ENCODE measurements at places on chromosomes 4 and X.

DNA sequence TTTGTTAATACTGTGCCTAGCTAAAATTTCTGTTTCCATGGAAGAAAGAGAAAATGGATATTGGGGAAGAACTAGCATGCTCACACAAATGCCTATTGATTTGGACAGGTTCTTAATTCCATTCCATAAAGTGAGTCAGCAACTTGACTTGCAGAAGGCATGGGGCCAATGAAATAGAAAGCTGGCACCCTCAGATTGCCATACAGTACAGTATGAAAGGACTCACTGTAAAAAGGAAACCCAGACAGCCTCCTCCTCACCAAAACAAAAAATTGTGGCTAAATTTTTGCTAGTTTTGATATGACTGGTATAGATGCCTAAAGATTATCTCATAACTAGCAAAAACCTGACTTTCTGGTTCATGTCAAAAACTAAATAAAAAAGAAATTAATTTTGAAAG, 11.2 kb upstream of the TAB3 start:
- no peak for DNase-seq

DNA sequence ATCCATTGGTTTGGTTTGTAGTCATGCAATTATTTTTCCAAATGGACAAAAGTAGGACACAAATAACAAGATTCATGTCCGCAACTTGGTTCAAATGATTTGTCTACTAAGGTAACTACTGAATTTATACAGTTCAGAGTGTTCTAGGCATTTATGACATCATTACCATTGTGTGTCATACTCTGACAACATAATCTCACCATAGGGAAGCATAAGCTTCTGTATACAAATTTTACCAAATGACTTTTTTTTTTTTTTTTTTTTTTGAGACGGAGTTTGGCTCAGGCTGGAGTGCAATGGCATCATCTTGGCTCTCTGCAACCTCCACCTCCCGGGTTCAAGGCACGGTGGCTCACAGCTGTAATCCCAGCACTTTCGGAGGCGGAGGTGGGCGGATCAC, at the start of gene CXorf66:
Gene CXorf66 (minus strand): TSS at position 101 of the 400 bp plus-strand sequence. CDS start 25 bp downstream, at position 76.
- no peak for DNase-seq

DNA sequence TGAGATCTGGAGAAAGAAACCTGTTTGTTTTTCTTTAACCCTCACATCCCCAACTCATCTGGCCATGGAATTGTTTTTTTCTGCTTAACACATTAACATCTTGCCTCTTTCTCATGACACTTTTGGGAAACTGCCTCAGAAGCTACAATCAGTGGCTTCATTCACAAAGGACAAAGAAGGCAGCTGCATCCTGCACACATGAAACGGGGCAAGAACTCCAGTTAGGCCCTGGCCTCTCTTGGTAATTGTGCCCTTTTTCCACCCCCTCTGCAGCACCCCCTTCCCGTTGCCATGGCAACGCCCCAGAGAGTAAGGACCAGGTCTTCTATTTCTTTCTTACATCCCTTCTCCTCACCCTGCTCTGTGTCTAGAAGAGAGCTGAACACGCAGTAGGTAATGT, 103.4 kb downstream of the PDGFRA start:
- no peak for DNase-seq

GRCh38 chrX:10230222-10230621, 73.4 kb downstream of the CLCN4 start:
- DNase-seq: no peak

DNA sequence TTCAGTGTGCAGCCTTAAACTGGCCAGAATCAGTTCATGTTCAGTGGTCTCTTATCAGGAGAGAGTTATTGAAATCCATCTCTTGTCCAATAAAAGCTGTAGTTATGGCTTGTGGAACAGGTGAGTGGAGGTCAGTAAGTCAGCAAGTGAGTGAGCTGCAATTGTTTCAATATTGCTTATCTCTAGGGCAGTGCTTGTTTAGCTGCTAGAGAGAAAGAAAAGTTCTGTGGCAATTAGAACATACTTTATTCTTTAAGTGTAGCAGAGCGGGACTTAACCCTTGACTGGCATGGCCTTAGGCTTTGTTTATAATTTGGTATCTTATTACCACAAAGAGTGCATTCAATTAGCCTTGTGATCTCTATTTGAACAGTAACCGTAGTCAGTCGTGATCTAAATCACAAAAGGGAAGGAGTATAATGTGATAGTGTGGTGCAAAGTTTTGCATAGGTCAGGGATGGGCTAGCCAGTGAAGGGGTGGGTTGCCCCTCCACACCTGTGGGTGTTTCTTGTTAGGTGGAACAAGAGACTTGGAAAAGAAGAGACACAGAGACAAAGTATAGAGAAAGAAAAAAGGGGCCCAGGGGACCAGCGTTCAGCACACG, 6.9 kb upstream of the ETDC start:
- no peak for DNase-seq

- no peak for DNase-seq
Observed at GRCh38 chrX:70455366-70456202, 10.9 kb downstream of the DLG3 start.

DNA sequence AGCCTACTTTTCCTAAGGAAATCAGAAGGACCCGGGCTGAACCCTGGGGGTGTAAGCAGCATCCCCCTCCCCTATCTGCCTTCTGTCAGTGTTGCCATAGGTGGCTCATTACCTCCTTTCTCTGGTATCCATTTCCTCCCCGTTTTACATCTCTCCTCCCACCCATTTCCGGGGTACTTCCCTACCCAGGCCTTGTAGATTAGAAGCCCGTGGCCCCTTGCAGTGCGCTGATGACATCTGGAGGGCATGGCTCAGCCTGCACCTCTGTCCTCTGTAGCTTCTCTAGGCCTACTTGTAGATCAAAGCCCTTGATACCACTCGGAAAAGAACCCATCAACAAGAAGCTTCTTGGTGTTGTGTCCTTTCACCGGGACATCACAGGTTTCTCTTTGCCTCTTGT, 71.8 kb downstream of the NBDY start:
- no peak for DNase-seq

GRCh38 chrX:134880866-134881265, 109.9 kb upstream of the SMIM10 start:
- peak; percentile 67 for DNase-seq

GRCh38 chr4:70895405-70895804, 6.8 kb upstream of the MOB1B start:
- peak; percentile 22 for DNase-seq

DNA sequence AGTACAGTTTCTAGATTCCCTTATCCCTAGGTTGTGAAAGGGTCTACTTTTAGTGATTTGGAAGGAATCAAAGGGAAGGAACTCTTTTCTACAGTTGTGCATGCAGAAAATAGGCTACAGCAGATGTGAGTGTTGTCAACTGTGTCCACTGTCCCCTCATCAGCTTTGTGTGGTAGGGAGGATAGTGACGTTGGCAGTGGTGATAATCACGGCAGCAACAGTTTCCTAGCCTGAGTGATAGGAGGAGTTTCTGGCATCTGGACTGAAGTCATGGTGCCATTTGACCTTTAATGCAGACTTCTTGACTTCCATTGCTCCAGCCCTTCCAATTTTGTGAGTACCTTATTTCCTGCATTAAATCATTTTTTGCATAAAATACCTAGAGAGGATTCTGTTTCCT, 39.3 kb downstream of the SRPX start:
- DNase-seq: no peak

DNA sequence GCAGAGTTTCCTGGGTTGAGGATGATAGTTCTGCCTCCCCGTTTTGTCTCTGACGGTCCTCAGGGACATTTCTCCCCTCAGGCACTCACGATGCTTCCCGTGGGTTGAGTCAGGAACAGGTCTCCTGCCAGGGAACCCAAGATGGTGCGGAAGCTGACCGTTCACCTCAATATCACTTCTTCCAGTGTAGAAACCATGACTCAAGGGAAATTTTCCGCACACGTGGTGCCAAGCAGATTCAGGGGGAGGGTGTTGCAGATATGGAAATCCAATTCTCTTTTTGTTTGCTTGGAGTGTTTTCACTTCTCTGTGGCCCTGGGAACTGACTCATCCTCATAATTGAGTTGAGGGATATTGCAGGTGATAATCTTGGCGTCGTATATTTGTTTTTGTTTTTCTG, 46.7 kb downstream of the CXorf49B start:
- DNase-seq: peak; percentile 2

DNA sequence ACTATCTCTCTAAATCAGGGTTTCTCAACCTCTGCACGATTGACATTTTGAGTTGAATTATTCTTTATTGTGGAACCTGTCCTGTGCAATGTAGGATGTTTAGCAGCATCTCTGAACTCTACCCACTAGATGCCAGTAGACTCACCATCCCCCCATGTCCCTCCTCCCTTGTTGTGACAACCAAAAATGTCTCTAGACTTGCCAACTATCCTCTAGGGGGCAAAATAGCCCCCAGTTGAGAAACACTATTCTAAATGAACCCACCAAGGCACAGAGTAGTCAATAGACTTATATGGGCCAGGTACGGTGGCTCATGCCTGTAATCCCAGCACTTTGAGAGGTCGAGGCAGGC, 49.1 kb upstream of the GAB1 start:
- DNase-seq: no peak

DNA sequence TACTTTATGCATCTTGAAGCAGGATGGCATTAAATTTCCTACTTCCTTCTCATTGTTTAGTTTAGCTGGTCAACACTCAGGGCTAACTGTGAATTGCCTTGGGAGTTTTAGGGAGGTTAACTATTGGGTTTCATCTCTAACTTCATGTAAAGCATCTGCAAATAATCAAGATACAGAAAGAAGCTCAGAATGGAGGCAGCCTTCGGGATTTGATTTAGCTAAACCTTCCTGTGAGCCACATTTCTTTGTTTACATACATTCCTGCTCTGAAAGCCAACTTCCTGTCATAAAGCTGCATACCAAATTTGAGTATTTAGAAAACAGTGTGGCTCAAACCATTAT, 131.7 kb upstream of the PCDH18 start:
- peak; percentile 79 for DNase-seq

DNA sequence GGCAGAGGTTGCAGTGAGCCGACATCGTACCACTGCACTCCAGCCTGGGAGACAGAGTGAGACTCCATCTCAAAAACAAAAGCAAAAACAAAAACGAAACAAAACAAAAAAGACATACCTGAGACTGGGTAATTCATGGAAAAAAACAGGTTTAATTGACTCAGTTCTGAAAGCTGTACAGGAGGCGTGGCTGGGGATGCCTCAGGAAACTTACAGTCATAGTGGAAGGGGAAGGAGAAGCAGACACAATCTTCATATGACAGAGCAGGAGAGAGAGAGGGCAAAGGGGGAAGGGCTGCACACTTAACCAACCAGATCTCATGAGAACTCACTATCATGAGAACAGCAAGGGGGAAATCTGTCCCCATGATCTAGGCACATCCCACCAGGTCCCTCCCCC, 229.5 kb downstream of the STK32B start:
- DNase-seq: no peak

Measured in cardiac fibroblast (primary cell).